NCI-H187 (cell line): ENCODE measurements at places on chromosomes 7 and 10.

- DNase-seq = no peak
Measured at GRCh38 chr10:43075612-43076003, 1.3 kb upstream of the RET start.

GRCh38 chr7:8206956-8207355 is 55.0 kb downstream of the ICA1 start:
- no peak for DNase-seq

DNA sequence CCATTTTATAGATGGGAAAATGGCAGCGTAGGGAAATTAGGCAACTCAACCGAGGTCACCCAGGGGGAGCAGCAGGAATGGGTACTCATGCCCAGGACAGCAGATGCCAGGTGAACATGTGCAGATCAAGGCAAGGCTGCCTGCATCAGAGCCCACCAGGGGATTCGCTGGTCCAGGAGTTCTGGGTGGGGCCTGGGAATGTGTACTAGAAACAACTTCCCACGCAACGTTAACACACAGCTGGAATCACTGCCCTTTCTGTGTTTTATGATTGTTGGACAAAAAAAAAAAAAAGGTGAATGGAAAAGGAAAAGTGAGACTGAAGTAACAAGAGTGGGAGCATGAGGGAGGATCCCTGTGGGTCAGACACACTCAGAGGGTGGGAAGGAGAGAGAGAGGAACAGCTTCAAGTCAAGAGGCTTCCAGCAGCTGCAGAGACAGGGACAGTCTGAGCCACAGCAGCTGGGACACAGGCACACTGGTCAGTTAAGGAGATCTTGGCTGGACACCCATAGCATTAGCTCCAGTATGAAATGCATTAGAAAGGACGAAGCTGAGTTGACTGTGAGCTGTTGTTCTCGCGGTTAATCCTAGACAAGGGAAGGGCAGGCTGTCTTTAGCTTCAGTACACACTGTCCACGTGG is 187.9 kb upstream of the INHBA start:
- no peak for DNase-seq

DNA sequence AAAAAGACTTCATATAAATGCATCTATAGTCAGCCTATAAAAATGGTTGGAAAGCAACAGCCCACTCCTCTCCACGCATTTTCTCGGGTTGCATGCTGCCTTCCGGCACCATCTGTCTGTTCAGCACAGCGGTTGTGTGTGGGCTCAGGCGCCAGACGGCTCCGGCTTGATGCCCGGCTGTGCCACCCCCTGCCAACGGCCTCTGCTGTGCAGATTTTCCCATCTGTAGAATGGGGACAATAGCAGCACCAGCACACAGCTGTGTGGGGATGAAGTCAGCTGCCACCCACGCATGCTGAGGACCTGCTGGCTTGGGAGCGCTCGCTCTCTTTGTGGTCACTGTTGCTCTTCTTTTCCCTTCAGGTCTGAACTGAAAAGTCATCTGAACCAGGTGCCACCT is 19.5 kb downstream of the PRKAG2 start:
- DNase-seq = no peak

DNA sequence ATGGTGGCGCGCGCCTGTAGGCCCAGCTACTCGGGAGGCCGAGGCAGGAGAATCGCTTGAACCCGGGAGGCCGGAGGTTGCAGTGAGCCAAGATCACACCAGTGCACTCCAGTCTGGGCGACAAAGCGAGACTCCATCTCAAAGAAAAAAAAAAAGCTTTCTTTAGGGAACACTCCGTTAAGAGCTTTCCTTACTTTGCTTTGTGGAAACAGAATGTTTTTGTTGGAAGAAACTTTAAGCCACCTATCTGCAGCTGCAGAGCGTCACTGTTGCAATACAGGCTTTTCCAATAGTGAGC is 641 bp upstream of the TPK1 start:
- no peak for DNase-seq

GRCh38 chr10:78472551-78472890 is 438.9 kb downstream of the RPS24 start:
- DNase-seq = no peak

DNA sequence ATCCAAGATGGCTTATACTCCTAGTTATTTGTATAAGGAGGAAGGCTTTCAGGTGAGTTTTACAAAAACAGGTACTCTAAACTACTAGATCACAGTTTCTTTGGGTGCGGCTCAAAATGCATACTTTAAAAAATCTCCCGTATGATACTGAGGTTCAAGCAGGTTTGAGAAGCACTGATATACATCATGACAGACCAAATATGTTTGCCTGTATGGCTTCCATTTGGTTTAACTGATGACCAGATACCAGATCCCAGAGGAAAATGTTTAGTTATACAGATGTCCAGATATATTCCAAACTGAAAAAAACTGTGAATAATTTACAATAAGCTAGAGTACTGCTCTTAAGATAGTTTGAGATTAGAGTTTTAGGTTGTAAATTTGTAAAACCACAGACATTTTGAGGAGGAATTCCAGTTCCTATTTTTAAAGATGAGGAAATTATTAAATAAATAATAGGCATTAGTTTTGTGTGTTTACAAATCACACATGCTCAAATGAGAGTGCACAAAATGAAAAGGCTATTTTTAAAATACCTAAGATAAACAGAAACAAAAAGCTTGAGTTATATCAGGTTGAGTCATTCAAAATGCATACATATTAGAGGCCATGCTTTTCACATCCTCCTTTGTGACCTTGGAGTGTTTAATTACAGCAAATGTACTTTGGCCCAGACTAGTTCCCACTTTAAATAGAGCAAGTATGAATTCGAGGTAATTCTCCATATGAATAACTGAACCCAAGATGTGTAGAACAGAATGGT is 60.5 kb downstream of the SEMA3C start:
- DNase-seq = no peak
